CD4-positive, alpha-beta T cell treated with Interleukin-4 for 4 hours (primary cell): ENCODE measurements at places on chromosomes 7 and 10.

GRCh38 chr10:72692994-72693781 lies 1.2 kb downstream of the MCU start:
- peak; percentile 20 for DNase-seq

- no peak for DNase-seq
Observed at GRCh38 chr10:35035606-35036005, 54.5 kb downstream of the CUL2 start.

- no peak for DNase-seq
Observed at GRCh38 chr7:35355199-35355598, 101.3 kb upstream of the TBX20 start.

DNA sequence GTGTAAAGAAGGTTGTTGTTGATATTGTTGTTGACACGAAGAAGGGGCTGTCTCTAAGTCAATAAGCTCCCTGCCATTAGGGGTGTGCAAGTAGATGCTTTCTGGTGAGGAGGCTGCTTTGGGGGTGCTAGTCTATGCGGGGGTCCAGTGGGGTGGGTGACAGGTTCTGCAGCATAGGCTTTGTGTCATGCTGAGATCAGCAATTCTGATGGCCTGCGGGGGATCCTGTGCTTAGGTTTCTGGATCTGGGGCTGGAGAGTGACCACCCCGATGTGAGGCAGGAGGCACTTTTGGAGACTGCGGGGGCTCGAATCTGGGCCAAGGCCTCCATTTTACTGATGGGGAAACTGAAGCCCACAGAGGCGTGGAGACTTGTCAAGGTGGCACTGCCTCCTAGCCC lies 5.1 kb downstream of the AQP1 start:
- DNase-seq, result no peak

DNA sequence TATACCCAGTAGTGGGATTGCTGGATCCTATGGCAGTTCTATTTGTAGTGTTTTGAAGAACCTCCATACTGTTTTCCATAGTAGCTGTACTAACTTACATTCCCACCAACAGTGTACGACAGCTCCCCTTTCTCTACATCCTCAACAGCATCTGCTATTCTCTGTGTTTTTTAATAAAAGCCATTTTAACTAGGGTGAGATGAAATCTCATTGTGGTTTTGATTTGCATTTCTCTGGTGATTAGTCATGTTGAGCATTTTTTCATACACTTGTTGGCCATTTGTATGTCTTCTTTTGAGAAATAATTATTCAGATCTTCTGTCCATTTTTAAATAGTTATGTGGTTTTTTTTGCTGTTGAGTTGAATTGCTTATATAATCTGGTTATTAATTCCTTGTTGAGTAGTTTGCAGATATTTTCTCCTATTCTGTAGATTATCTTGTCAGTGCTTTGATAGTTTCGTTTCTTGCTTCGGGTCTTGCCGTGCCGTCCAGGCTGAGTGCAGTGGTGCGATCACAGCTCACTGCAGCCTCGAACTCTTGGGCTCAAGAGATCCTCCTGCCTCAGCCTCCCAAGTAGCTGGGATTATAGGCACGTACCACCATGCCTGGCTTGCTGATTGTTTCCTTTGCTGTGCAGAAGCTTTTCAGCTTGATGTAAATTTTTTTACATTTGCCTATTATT lies 12.0 kb downstream of the MTG1 start:
- DNase-seq, result no peak
